ENCODE measurements at places on chromosomes 2 and 18.
A peak's percentile ranks its signal among the peaks of the same experiment; 100 is the strongest.

- DNase-seq = no peak
Observed at GRCh38 chr18:48318436-48318835, 90.7 kb downstream of the ZBTB7C start.

DNA sequence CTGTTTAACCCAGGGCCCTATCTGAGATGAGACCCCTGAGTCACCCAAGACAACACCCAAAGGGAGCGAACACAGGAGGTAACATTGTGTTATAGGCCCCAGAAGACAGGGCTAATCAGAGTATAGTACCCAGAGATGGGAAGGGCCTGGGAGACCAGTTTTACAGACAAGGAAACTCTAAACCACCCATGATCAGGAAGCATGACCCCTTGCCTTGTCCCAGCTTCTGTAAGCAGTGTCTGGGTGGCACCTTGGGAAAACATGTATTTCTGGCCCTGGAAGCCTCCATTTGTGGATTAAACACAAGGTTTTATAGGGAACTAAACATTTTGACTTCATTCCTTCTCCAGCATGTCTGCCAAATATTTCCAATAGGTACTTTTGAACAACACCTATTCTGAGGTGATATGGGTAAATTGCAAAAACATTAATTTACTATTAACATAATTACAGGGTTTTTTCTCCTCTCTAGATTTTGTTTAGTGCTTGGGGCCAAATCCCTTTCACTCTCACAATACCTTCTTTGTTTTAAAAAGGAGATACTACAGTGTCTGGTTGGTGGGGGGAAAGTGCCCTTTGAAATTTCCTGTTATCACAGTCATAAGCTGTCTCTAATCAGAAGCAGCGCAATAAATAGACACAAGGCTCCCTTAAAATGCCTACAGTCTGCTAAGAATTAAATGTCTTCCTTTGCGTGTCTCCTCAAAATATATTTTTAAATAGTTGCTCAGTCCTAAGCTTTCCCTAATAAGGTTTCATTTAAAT lies 341.1 kb downstream of the BCL11A start:
- DNase-seq = no peak

DNA sequence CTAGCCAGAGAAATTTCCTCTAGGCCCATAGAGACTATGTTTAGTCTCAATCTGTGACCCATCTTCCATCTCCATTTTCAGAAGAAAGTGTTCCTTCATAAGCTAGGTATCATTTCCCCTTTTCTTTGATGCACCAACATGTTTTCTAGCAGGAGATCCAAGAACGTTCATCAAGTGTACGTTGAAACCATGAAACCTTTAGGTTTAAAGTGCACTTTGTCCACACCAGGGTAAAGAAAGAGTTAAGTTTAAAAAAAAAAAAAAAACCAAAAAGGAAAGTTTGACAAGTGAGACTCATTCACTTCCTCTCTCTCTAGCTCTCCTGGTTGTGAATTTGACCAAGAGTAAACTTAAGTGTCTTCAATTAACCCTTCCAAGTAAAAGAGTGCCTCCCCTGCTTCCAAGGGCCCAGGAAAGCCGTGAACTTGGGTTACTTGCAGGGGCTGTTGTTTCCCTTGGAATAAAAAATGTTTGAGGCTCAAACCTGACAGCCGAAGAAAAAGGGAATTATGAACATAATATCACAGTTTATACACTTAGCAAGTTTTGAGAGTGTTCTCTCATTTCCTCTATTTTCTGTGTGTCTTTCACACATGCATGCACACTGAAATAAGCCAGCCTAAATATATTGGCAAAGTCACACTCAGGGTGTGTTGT lies 56.7 kb downstream of the LBH start:
- no peak for DNase-seq

DNA sequence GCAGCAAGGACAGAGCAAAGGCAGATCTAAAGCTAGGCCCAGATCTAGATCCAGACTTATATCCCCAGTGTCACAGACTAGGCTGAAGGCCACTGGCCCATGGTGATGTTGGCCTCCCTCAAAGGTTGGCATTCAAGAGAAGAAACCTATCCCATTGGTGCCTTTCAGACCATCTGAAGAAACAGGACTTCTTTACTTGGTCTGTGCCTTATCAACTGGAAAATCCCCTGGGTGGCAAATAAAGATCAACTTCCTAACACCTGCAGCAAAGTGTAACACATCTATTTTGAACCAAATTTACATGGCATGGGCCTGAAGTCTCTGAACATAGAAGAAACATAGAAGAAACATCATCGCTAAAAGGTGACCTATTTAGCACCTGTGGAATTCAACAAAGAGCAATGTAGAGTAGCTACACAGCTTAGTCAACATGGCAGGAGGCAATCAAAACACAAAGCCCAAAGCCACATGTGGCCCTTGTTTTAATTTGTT lies 35.8 kb downstream of the METTL4 start:
- DNase-seq = no peak

GRCh38 chr18:63145851-63146555 lies 173.6 kb downstream of the BCL2 start:
- no peak for DNase-seq

- peak; percentile 9 for DNase-seq
Observed at GRCh38 chr18:34977838-34978532, 63.2 kb upstream of the MAPRE2 start.

DNA sequence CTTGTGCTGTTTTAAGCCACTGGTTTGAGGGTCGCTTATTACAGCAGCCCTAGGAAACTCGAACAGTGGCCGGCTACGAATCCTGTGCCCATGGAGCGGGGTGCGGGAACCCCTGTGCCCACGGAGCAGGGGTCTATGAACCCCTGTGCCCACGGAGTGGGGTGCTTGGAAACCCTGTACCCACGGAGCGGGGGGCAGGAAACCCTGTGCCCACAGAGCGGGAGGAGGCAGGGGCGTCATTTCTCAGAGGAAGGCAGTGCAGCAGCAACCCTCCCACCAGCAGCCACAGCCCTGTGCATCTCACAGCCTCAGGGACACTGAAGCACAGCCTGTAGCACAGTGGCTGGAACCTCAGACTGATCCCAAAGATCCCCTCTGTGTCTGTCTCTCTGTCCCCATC lies 34.2 kb upstream of the GPC1 start:
- no peak for DNase-seq

DNA sequence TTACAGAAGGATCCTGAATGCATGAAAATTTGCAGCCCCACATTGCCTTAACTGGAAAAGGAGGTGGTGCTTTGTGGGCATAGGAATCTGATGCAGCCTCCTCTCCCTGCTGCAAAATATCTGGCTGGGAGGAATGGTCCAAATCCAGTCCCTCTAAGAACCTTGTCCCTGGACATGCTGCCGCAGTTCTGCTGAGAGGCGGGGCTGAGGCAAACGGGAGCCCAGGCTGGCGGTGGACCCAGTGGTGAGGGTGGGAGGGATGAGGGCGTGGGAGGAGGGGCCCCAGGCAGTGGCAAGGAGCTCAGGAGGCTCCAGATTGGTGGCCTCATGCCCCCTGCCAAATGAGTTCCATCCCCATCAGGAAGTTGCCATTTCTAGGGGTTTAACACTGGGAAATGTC lies 36.2 kb downstream of the ZAP70 start:
- DNase-seq = no peak

GRCh38 chr2:46365913-46366667 lies 68.9 kb downstream of the EPAS1 start:
- no peak for DNase-seq

DNA sequence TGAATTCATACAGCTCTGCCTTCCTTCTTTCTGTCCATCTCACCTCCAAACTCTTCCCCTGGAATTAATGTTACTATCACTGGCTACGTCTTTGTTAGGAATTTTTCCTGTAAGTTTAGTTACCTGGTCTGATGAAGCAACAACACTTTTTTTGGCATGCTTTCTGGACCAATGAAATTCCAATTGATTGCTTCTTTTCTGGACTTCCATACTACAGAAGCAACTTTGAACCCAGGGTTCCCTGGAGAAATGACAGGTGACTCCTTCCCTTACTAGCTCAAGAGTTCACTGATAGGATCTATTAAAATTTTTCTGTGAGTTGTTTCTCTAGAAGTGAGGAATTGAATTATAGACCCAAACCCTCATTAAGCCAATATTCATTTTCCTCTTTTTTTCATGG lies 41.4 kb upstream of the STPG4 start:
- DNase-seq = no peak

GRCh38 chr2:30741576-30741975 lies 65.7 kb downstream of the CAPN13 start:
- no peak for DNase-seq

GRCh38 chr2:16644221-16644925 lies 21.3 kb downstream of the CYRIA start:
- no peak for DNase-seq

DNA sequence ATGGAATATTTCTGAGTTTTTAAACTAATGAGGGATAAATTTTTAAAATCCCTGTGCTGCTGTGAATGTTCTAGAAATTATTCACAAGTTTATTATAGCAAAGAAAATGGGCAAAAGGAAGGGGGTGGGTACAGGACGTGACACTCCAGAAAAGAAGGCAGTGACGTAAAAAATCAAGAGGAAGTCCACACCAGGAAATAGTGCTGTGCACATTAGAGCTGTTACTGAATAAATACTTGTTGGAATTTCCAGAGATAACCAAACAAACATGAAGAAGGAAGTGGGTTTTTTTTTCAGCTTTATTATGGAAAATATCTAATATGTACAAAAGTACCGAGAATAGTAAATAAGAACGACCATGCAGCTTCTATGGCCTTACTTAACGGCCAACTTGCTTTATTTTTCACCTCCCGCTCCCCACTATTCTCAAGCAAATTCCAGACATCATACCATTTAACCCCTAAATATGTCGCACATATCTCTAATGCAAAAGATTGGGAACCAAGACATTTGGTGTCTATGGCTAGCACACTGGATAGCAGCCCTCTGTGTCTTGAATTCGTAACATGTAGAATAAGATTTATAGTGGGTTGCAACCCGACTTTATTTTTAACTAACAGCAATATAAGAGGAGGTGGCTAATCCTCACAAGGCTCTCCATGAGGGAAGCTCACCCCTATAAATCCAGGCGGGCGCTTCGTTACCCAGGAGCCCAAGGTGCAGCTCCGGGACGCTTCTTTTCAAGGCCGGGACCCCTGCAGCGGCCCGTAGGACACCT lies 580 bp upstream of the NDUFV2 start:
- DNase-seq = peak; percentile 86

DNA sequence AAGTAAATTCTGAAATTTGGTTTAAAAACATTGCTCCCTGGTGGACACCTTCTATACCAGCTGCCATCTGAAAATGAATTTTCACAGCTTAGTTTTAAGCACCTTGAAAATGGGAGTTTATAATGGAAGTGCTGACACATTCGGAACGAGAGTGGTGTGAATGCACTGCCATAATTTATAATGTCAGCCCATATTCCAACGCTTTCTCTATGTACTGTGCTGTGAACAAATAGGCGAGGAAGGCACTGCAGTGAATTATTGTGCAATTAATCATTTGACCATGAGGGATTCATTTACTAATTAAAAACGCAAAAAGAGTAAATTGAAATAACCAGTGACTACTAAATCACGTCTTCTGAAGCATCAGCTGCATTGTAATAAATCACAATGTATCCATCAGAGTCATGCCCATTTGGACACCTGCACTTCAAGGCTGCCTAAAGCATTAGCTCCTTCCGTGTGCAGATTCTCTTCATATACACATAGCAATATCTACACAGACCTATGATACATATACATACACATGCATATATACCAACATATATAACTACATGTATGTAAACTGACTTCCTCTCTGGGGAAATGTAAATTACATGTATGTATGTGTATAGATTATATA lies 699.8 kb downstream of the GALR1 start:
- no peak for DNase-seq

DNA sequence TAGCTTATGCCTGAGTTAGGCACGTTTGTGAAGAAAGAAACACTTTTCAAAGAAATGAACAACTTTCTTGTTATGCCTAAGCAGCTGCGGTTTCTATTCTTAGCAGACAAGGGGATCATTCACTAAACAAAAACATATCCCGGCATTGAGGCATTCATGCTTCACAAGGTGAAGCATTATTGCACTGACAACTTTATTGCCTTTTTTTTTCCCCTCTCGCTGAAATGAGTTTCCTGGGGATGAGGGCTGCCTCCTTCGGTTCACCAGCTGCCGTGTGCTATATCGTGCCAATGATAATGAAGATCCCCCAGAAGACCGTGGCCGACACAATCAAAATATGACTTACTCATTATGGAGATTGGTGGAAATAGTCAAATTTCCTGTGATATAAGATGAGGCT lies 288.2 kb upstream of the ST6GAL2 start:
- DNase-seq = no peak

DNA sequence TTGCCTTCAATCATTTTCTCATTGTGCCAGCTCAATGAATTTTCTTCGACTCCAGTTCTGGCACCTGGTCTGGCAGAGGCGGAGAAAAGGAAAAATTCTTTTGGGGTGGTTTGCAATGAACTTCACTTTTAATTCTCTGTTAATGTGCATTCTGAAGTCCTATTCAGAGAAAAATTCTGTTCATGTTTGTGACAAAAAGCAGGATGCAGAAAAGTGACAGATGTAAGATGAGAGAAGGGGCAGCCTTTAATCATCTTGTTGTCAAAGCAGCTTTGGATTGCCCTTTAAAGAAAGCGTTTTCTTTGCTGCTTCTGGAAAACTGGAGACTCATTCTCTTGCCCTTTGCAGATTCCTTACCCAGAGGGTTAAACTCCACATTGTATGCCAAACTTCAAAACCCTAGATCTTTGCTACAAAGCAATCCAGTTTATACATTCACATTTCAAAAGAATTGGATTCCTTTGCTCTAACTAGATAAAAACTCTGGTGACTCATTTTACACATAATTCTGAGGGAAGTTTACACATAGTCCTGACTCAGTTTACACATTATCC lies 94.6 kb upstream of the CAVIN2 start:
- DNase-seq = no peak

GRCh38 chr2:176001281-176001915 lies 669 bp downstream of the LNPK start:
- peak; percentile 27 for DNase-seq

GRCh38 chr2:222709191-222709891 lies 37.9 kb downstream of the MOGAT1 start:
- peak; percentile 92 for DNase-seq

DNA sequence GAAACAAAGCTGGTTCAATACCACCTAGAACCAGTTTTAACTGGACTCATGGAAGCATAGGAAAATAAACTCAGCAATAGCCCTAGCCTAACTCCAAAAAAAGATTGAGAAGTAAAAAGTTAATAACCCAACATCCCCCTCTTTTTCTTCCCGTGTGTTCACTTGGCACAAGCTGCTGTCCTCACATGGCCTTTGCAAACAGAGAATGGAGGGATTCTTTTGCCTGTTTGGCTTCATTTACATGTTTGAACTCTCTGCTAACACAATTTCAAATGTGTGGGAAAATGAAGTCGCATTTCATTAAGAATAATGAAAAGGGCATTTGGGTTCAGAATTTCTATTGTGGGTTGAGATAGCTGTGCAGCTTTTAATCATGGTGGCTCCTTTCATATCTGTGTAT lies 589.2 kb upstream of the LRRTM1 start:
- no peak for DNase-seq

DNA sequence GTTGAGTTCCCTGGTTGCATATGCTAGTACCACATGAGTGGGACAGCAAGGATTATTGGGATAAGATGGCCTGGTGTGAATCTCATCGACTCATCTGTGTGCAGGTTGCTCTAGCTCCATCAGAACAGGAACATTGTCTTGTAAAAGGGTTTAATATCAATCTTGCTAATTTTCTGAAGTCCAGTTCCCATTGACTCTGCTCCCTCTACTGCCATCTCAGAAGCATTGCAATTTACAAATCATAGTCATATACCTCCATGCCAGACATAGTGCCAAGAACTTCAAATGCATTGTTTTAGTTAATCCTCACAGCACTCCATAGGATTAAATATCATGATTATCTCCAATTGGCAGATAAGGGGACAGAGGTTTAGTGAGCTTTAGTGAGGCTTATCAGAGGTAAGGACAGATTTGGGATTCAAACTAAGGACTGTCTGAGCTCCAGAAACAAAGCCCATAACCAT lies 4.8 kb upstream of the STAT4 start:
- peak; percentile 40 for DNase-seq

All from kidney capillary endothelial cell (primary cell).